ENCODE measurements at places on chromosomes 2 and 18.

- no peak for DNase-seq
Measured at GRCh38 chr18:11150271-11150615, 874 bp upstream of the PIEZO2 start.

DNA sequence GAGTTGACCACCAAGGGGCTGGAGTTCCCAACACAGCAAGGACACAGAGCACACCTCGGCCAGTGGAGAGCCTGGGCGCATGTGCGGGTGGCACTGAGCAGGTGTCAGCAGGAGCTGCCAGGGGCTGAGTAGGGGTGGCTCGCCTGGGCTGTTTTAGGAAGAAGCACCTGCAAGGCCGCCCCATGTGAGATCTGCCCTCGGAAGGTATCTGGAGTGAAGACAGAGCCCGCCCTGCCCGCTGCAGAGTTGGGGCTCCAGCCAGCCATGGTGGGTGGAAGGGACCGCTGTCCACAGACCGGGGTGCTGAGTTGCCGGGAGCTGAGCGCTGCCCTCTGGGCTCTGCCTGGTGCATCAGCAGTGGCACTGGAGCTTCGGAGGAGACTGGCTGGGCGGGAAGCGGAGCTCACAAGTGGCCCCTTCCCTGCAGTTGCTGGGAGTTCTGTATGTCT, 35.2 kb downstream of the MTERF4 start:
- DNase-seq: no peak

- no peak for DNase-seq
Measured at GRCh38 chr18:76593843-76594242, 98.8 kb upstream of the ZNF516 start.

DNA sequence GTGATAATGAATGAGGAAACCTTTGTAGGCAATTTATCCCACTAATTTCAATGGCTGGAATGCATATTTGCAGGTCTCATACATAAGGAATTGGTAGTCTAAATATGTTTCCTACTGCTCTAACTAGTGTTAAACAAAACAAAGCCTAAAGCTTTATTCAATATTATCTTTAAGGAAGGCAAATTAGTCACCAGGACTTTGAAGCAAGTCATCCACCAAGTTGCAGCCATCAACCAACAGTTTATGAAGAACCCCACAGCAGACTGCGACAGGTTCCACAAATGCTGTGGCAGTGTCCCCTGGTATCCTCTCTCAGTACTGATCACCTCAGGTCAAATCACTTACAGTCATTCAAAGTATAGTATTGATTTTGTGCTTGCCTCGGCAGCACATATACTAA, 181.5 kb upstream of the ZFP36L2 start:
- DNase-seq: no peak

- no peak for DNase-seq
Measured at GRCh38 chr2:11764359-11764758, 17.9 kb downstream of the LPIN1 start.

DNA sequence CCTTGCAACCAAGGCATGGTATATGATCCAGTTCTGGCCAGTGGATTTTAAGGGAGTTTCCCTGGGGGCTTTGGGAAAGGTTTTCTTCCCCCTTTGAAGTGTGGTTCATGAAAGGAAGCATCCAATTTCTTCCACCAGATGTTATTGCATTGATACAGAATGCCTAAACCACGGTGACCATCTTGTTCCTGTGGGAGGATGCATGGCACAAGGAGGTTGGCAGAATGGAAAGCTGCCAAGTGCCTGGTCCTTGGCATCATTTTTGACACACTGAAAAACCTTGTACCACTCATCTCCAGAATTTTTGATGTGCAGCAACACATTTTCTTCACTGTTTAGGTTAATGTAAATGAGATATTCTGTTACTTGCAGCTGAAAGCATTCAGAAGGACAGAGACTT, 55.2 kb upstream of the CXCR4 start:
- no peak for DNase-seq

DNA sequence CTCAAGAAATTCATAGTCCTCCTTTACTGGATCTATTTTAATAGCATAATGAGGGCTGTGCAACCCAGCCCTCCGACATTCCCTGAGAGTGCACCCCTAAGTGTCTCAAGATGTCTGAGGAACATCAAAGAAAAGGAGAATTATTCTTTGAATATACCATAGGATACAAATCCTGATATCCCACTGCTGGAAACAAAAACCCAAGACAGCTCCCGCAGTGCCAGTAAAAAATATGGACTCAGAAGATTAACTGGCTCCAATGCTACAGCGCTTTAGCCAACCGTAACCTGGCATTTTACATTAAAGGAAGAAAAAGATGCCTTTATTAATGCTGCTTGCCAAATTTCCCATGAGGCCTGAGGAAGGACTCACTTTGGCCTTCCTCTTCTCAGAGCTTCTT, 168.4 kb downstream of the TTC32 start:
- DNase-seq: no peak

- no peak for DNase-seq
Measured at GRCh38 chr2:151775057-151775740, 40.9 kb upstream of the NEB start.

GRCh38 chr2:214607051-214607450, 196.2 kb downstream of the VWC2L start:
- DNase-seq: no peak

- DNase-seq: no peak
Measured at GRCh38 chr18:23106575-23106974, 28.7 kb upstream of the CABLES1 start.

DNA sequence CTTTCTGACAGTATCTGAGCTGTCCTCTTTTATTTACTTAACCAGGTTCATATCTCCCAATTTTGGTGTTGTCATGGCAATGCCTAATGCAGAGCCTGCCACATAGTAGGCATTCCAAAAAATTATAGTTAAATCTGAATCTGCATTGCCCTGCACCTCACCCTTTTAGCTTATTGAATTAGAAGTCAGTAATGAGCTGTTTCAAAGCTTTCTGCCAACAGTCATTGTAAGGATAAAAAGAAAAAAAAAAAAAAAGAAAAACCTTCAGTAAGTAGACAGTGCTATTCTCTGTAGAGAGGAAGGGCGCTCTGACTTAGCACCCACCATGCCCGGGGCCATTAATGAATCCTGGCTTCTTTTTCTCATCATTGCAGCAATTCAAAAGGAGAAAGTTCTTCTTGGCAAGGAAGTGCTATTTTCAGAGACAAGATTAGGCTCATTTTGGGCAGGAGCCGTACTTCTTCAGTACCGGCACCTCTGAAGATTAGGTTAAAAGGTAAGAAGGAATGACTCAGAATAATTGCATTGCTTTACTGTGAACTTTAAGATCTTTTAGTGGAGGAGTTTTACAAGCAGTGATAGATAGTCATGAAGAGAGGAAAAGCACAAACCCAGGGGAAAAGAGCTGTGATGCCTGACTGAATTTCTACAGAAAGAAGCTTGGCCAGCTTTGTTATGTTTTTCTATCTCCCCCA, 2041.2 kb upstream of the PIK3C3 start:
- DNase-seq: no peak

- DNase-seq: no peak
Measured at GRCh38 chr2:187408926-187409325, 39.1 kb downstream of the CALCRL start.

GRCh38 chr2:172120118-172120517, 17.4 kb upstream of the DLX2 start:
- DNase-seq: no peak

DNA sequence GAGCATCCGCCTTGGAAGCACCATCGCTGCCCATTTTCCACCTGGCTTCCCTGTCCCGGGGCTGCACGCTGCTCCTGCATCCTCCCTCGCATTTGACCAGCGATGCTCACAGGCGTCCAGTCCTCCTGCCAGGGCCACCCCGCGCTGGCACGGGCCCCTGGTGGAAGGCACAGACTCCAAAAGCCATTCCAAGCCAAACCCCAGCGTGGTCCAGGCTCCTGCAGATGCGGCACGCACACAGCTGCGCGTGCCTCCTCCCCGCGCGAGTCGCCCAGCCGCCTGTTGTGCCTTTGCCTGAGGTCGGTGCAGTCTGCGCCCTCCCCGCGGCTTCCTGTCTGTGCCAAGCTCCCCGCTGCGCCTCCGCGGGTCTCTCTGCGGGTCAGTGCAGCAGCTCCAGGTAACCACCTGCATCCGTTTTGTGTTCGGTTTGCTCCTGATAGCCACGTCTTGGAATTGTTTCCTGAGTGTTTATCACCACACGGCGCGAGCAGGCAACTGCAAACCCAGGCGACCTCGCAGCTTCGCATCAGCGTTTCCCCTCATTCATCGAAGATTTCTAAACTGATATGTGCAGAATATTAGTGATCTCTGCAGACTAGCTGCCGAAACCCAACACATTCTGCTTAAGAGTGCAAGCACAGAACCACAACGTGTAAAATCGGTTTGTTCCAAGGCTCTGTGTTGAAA, 65.2 kb upstream of the SALL3 start:
- DNase-seq: no peak

GRCh38 chr18:35190948-35191697, 49.7 kb upstream of the ZNF397 start:
- no peak for DNase-seq

DNA sequence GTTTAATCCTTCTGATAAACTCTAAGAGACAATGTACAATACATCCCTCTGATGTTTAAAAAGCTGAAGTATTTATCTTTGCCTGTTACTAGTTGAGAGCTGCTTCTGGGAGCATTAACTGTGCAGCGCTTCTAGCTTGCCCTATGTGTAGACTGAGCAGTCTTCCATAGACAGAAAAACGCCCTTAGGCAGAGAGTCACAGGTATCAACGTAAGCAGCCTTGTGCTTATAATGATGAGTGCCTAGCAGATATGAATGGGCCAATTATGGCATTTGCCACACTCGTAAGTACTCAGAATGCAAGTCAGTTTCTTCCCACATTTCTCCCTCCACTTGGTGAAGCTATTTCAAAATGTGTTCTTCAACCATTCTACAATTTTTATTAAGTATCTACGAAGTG, 731.1 kb upstream of the SLC8A1 start:
- no peak for DNase-seq

DNA sequence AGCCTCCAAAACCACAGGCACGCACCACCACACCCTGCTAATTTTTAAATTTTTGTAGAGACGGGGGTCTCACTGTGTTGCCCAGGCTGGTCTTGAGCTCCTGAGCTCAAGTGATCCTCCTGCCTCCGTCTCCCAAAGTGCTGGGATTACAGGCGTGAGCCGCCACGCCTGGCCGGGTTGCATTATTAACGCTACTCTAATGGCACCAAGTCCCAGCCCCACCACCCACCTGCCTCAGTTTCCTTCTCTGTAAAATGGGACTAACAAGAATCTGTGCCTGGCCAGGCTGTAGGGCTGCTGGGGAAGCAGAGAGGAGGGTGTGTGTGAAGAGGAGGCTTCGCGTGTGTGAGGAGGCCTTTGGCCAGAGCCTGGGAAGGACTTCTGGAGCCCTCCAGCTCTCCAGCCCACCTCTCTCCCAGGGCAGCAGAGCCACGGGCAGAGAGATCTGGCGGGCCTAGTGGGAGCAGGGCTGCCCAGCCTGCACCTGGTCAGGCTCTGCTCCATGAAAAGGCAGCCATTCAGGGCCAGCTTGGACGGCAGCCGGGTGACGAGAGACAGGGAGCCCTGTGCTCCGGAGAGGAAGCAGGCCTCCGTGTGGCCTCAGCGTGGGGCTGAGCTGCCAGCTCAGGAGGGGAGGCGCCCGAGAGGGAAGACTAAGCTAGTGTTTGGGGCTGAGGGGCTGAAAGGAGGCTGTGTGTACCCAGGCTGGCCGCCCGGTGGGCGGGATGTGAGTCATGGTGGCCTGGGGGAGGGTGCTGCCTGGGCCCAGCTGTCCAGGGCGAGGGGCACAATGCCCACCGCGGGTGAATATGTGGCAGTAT, 7.4 kb upstream of the B3GNT7 start:
- DNase-seq: no peak

DNA sequence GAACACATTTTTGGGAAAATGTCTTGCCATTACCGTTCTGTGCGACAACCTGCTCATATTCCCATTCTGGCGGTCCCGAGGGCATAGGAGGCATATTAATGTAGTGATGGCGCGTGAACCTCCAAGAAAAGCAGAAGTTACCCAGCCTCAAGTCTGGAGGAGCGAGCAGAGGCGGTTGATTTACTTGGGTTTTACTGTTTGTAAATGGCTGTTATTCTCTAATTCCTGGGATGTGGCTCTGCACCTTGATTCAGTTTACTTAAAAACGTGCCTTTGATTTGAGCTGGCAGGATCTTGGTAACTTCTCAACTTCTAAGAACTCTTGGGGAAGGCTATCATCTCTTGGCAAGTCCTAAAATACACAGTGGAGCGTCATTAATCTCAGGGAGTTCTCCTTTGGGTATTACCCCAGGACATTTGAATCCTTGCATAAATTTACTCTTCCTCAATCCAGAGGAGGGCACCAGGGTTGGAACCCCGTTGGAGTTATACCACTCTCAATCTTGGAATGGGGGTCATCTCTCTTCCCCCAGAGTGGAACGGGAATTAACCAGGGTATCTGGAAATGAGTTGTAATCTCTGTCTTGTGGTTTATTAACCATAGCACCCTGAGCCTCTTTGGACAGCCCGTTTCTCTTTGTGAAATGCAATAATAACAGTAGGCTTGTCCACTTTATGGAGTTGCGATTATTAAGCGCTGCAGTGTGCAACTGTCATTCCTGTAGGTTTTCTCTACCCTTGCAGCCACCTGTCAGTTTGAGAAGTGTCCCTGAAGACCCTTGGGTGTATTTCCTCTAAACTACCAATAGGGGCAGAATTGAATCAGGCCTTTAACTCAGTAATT, 2.1 kb downstream of the HK2 start:
- DNase-seq: peak; percentile 46

GRCh38 chr2:240234503-240234951, 94.1 kb upstream of the OTOS start:
- no peak for DNase-seq

GRCh38 chr2:234249034-234249735, 198.7 kb downstream of the SPP2 start:
- no peak for DNase-seq

GRCh38 chr2:109174214-109174613, 45.2 kb downstream of the SH3RF3 start:
- no peak for DNase-seq

GRCh38 chr2:113847144-113847543, 42.7 kb upstream of the ACTR3 start:
- no peak for DNase-seq

DNA sequence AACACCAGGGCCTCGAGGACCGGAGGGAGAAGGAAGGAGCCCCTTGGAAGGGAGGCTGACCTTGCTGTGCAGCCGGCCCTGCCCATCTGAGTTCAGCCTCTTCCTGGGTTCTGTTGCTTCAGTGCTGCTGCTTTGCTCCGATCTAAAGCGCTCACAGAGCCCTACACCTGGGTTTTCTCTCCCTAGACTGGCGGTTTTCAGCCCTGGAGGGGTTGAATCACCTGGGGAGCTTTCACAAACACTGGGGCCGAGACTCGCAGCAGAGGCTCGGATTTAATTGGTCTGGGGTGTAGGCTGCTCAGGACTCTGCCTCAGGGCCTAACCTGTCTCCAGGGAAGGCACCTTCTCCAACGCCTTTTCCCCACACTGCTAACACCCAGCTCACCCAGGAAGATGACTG, 40.9 kb upstream of the SMAD7 start:
- no peak for DNase-seq

DNA sequence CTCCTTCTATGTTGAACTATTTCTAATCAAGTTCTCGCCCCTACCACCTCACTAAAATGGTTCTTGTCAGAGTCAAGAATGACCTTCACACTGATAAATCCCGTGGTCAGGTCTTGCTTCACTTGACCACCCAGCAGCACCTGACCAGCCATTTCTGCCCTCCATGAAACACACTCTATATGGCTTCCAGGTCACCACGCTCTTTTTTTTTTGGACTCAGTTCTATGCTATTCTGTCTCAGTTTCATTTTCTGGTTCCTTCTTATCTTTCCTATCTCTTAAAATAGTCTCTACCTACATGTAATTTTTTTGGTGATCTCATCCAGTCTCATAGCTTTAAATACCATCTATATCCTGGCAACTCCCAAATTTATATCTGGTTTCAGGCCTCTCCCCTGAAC, 11.4 kb downstream of the EIF2AK3 start:
- no peak for DNase-seq
